ENCODE measurements at places on chromosomes 1 and 21.

GRCh38 chr1:178954937-178955336 lies 70.8 kb upstream of the FAM20B start:
- DNase-seq: no peak

GRCh38 chr1:36176106-36176949 lies 20.4 kb downstream of the MAP7D1 start:
- no peak for DNase-seq

- no peak for DNase-seq
These were observed 280.9 kb downstream of the TPR start for GRCh38 chr1:186094172-186094571.

GRCh38 chr21:14942801-14943490 lies 121.9 kb downstream of the NRIP1 start:
- peak; percentile 10 for DNase-seq

GRCh38 chr1:230459465-230459864 lies 33.3 kb upstream of the PGBD5 start:
- DNase-seq: no peak

GRCh38 chr1:50976111-50976889 lies 6.3 kb downstream of the CDKN2C start:
- DNase-seq: no peak

GRCh38 chr21:43269957-43270705 lies 101.3 kb downstream of the CRYAA start:
- no peak for DNase-seq

GRCh38 chr1:228527596-228527995 lies 40.4 kb downstream of the RNF187 start:
- DNase-seq: no peak

- DNase-seq: peak; percentile 60
These were observed 120.2 kb downstream of the ETS2 start for GRCh38 chr21:38925923-38926322.

GRCh38 chr1:169527451-169528214 lies 41.9 kb upstream of the SLC19A2 start:
- no peak for DNase-seq

DNA sequence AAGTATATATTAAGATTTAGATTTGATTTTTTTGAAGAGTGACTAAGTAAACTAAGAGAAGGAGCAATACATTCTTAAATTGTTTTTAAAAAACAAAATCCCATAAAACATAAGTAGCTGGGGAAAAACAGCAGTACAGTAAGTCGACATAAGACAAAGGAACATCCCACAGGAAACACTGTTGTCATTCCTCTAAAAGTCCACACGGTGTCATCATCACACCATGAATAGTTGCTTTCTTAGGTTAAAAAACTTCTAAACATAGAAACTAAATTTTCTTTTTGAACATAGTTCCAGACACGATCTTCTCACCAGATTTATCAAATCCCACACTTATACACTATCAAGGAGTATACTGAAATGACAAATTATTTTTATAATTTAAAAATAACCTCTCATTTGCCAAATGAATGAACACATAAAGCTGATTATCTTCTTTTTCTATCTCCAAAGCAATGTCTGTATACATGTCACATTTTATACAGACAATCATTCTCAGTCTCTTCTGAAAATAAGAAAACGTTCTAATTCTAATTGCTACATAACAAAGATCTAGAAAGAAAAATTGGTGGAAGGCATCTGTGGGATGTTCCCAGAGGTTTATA lies 15.8 kb downstream of the ODF2L start:
- DNase-seq: peak; percentile 66

DNA sequence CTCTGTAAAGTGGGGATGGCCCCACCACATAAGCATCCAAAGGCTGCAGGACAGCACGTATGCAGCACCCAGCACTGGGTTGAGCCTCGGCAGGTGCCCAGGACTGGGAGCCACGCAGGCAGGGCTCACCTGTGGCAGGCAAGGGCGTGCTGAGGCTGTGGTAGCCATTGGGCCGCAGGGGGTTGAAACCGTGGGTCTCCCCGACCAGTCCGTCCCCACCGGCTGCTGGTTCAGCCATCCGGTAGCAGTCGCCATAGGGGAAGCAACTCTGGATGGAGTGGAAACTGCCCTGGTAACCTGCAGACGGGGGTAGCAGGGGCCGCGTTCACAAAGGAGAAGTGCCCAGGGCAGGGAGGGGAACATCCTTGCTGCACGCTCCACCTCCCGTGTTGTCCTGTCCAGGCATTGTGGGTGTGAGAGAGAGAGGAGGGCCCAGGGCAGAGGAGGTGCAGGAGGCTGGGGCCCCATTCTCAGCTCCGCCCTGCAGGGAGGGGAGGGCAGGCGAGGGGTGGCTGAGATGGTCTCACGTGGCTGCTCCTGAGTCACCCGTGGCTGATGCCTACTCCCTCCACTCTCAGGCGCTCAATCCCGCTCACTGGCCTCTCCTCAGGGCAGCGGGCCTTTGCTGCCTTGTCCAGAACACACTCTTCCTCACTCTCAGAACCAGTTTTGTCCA lies 49.9 kb downstream of the DMRTB1 start:
- DNase-seq: peak; percentile 18

- no peak for DNase-seq
These were observed 11.4 kb downstream of the SOX13 start for GRCh38 chr1:204084247-204084772.

DNA sequence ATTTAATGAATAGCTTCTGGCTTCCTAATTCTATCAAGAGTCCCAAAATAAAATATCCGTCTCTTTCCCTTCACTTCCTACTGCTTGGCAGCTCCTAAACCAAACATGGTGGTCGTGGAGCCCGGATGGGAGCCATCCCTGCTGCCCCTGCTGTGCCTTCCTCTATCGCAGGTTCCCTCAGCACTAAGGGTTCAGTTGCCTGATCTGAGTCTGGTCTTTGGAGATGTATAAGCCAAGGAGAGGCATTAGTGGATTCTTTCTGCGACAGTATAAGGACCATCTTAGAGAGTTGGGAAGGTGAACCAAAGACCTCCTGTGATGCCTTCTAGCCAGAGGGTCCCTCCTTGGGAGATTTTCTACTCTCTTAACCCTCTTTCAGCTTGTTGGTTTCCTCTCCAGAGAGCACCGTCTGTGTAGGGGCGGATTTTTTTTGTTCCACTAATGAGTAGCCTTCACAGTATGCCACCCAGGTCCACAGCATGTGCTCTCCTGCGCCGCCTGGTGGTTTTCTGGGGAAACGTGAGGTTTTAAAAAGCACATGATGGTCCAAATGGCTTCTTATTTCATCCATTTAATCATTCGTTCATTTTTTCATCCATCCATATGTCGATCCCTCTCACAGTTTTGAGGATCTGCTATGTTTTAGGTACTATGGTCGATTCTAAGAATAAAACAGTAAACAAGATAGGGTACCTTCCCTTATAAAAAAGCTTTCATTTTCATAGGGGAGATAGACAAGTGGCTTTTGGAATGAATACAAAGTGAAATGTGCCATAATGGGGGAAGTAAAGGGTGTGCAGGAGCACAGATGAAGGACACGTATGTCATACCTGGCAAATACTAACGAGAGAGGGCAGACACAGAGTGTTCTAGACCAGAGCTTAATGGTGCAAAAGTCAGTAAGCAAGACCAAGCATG lies 71.0 kb downstream of the NFASC start:
- DNase-seq: peak; percentile 79

DNA sequence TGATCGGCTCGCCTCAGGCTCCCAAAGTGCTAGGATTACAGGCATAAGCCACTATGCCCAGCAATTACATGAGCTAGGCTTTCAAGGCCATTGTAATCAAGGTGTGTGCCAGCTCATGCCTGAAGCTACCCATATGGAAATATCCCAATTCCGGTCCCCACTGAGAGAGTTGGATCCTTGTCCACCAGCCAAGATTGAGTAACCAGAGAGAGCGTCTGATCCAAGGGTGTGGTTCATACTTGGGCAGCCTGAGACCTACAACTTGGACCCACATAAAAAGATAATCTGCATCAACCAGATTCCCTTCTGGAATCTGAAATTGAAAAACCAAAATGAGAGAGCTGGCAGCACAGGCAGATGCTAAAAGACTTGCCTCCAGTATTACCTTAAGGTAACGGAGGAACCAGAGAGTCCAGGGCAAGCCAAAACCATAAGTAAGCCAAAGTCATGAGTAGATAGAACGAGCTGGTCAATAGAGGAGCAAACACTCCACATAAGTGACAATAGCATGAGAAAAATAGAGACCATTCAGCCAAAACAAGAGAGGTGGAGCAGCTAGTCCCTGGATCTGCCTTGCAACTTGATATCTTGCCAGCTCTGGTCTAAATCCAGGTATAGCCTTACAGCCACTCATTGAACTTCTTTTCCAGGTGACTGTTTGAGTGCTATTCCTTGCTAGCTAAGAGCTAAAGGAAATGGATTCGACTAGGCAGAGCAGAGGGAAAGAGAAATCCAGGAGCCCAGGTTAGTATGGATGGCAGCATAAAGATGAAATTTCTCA lies 63.8 kb upstream of the ATP1A1 start:
- no peak for DNase-seq

DNA sequence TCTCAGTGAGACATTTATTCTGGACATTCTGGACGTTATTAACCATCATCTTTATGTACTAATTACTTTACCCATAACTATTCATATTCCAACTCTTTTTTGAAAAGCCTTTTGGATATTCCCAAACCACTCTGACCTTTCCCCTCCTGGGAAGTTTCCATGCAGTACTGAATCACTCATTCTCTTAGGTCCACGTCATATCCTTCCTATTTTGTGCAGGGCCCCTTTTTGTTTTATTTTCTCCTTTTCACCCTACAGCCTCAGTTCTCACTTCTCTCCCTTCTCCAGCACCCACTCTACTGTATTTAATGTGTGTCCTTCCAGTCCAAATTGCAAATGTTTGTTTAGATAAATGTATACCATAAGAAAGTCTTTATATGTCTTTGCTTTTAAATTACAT lies 16.4 kb upstream of the ATP1A1 start:
- DNase-seq: no peak

DNA sequence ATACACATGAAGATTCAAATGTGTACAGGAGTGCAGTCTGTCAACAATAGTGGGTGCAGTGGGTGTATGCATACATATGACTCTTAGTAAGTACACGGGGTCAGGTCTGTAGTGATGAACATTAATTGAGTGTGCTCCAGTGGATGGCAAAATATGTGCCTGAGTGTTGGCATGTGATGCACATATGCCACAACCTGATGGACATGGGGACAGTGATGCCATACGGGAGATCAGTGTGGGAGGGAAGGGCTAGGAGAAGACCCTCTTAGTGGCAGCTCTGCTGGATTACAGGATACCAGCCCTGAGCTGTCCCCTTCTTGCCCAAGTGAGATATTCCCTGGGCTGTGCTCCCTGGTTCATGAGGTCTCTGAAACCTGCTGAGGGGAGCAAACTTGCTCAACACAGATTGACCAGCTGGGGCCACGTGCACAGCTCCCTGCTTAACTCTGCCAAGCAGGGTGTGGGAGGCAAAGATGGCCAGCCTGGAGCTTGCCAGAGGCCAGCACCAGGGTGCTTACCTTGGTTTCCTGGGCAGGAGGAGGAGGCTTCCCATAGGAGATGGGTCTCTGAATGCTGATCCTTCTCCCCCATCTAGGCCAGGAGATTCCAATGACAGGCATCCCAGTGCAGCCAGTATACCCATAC lies 2.2 kb downstream of the SHISA4 start:
- DNase-seq: no peak

DNA sequence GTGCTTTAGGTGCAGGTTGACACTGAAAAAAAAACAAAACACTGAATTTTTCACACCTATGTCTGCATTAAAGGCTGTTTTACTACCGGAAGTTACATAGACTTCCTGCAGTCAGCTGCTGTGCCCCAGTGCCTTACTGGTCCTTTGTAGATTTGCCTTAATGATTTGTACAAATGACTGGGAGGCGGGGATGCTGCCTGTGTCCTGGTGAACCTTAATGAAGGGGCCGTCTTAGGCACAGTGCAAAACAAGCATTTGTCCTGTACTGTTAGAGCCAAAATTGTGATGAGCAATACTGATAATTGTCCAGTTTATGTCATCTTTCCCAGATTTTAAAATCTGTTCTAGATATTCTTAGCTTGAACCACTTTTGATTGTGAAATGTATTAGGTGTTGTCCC lies 90.9 kb upstream of the PGD start:
- DNase-seq: no peak

DNA sequence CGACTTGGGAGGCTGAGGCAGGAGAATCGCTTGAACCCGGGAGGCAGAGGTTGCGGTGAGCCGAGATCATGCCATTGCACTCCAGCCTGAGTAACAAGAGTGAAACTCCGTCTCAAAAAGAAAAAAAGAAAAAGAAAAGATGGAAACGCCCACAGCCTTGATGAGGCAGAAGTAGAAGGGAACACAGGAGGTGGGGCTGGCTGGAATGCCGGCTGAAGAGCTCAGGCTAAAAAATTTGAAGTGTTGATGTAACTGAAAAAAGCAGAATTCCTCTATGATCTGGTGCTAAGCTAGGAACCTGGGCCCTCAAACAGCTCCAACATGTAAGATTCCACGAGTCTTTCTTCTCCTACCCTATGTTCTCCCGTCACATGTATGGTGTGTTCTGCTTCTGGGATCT lies 53.6 kb downstream of the SLC66A1 start:
- DNase-seq: no peak

DNA sequence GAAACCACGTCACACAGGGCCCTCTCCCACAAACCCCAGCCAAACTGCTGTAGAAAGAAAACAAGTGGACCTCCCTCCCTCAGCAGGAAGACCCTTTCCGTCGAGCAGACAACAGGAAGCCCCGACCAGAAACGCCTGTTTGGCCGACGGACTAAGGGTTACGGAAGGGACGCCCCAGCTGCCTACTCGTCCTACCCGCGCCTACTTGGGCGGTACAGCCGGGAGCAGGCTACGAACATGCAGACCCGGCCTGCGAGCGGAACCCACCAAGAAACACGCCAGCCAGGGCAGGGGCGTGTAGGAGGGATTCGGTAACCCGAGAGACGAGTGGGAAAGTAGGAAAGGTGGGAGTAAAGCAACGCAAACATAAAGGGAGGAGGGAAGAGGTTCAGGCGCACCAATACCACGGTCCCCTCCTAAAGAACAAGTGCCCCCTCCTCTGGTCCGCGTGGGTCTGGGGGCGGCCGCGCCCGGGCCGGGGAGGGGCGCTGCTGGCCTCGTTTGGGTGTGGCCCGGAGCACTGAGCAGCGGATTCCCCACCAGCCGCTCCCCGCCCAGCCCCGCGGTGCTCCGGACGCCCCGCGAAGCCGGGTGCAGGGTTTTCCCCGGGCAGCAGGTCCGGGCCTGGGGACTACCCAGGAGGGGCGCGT lies 450 bp downstream of the S100A10 start:
- DNase-seq: no peak

- DNase-seq: no peak
These were observed 497.1 kb downstream of the AGBL4 start for GRCh38 chr1:49526672-49527071.

DNA sequence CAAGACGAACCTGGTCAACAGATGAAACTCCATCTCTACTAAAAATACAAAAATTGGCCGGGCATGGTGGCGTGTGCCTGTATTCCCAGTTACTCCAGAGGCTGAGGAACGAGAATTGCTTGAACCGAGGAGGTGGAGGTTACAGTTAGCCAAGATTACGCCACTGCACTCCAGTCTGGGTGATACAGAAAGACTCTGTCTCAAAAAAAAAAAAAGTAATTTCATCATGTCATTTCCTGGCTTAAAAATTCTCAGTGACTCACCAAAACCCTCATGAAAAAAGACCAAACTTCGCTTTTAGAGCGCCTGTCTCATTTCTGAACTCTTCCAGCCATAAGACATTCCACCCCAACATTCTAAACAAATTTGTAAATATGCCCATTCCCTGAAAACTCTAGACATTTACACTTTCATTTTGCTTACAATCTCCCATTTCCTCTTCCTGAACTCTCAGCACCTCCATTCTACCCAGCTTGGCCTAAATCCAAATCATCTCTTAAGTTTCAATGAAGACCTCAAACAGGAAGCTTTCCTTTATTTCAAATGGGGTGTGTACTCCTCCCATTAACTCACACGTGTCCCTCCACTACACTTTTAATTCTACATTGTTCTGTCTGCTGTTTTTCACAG lies 50.5 kb upstream of the PRRC2C start:
- peak; percentile 20 for DNase-seq

Measured in COLO829 (cell line).